Suprapubic skin (tissue), 4 donors: ENCODE measurements at places on chromosomes 3 and 15. TPM values are rescaled to one million over a fixed set of nuclear protein-coding genes. Genes with fewer than 3 reads are reported as not detected.

- no peak for DNase-seq
Measured at GRCh38 chr15:81296673-81297072, 27.3 kb downstream of the STARD5 start.

GRCh38 chr15:59243622-59244021 is 37.0 kb downstream of the LDHAL6B start:
- no peak for DNase-seq

- DNase-seq: no peak
Measured at GRCh38 chr15:99142562-99142961, 37.7 kb downstream of the SYNM start.

DNA sequence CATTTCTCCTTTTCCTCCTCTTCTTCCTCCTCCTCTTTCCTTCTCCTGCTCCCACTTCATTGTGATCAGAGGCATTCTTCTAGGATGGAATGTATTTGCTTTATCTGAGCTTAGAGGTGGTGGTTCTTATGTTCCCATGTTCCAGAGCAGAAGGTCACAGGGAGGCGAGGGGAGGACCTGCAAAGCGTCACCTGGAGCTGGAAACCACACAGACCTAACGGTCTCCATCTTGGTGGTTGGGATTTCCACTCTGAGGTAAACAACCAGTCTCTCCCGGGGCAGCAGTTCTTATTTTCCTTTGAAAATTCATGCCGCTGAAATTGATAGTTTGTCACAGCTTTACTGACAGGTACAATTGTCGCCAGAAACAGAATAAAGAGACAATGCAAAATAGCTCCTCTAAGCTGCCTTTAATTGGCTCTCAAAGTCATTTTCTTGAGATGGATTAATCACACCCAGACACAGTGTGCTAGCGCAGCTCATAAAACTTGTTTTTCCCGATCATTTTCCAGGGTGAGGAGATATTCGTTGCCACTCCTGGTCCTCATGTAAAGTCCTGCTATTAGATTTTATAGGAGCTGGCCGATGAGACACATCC is 16.9 kb upstream of the AGBL1 start:
- DNase-seq: no peak

The CRABP1 gene
- total RNA-seq: 2.6 TPM

GRCh38 chr3:122247825-122248185 is 64.3 kb downstream of the CASR start:
- no peak for DNase-seq

DNA sequence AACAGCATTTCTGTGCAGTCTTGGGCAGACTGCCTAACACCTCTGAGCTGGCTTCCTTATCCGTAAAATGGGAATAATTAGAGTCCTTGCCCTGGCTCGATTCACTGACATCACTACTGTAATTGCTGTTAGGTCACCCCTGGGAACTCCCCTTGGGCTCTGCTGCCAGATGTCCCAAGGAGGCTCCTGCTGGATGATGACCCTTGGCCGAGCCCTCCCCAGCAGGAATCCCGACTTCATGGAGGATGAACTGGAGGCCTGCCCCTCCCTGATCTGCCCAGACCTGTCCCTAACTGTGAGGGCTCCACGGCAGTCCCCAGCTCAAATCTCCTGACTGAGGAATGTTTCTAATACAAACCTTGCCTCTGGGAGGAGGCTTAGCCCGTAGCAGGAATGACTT is 18.0 kb downstream of the ESYT3 start:
- DNase-seq: peak; percentile 28

GRCh38 chr3:147269907-147270306 is 136.4 kb downstream of the ZIC4 start:
- DNase-seq: no peak

The COX5A gene
- total RNA-seq: 126 TPM
